T-helper 2 cell (primary cell): ENCODE measurements at places on chromosomes 6 and 20.

DNA sequence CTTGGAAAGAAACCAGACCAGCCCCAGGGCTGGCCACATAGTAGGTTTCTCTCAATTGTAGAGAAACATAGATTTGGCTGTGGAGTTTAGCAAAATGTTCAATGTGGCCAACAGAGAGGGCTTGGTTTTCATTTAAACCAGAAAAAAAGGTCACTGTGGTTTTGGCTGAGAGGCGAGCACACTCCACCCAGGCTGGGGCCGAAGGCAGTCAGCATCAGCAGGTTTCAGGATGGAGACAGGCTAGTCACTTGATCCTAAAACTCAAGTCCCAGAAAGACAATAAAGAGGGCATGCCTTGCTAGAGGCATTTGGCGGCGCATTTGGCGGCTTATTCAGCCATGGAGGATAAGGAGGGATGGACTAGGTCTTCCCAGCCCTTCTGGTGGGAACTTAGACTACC lies 73.1 kb downstream of the PRND start:
- no peak for DNase-seq

DNA sequence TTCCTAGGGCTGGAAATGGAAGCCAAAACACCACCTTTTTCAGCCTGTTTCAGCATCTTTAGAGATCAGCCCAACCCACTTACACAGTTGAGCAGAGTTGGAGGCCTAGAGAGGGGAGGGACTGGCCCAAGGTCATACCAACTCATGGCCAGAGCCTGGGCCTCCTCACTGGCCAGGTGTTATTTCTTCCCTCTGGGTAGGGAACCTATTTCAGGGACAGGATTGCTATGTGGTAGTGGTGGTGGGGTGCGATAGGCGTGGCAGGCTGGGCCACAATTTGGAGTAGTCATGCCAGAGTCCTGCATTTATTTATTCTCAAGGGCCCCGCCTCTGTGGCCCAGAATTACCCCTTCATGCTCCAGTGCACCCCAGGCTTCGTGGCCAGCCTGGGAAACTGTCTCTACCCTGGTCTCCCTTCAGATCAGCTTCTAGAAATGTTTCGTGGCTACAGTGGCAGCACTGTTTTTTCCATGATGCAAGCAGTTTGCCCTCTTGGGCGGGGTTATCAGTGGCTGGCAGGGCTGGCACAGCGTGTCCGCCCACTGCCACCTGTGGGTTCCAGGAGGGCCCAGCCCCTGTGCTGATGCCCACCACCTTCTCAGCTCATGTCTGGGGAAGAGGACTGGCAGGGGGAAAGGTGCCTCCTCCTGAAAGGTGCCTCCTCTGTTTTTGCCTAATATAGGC lies 6.2 kb downstream of the VEGFA start:
- no peak for DNase-seq

GRCh38 chr6:45441851-45442453 lies 64.2 kb upstream of the SUPT3H start:
- no peak for DNase-seq

GRCh38 chr20:5400164-5400762 lies 83.5 kb upstream of the PROKR2 start:
- peak; percentile 11 for DNase-seq

DNA sequence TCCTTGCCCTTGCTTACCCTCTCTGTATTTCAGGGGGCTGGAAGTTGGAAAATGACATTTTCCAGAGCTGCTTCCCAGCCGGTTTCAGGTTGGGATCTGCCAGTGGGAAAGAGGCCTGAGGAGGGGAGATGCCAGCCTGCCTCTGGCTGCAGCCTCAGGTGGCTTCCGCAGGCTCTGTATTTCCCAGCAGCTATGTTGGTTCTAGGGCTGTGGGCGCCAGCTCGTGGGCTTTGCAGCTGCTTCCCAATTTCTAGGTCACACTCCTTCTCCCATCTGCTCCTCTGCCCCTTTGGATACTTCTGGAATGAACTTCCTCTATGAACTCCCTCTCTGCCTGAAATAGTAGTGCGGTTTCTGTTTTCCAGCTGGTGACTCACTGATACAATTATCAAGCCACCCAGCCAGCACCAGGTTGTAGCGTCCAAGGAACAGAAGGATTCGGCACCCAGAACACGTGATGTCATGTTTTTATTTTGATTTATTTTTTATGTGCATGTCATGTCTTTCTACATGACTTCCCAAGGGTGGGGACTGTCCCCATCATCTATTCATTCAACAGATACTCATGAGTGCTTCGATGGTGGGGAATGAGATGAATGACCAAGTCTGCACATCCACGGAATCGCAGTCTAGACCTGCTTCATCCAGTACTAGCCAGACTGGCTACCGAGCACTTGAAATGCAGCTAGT lies 38.0 kb downstream of the TGM2 start:
- no peak for DNase-seq

- no peak for DNase-seq
These were observed 36.5 kb downstream of the TAF11 start for GRCh38 chr6:34851361-34851760.
